ENCODE measurements at places on chromosomes 13 and 19.

DNA sequence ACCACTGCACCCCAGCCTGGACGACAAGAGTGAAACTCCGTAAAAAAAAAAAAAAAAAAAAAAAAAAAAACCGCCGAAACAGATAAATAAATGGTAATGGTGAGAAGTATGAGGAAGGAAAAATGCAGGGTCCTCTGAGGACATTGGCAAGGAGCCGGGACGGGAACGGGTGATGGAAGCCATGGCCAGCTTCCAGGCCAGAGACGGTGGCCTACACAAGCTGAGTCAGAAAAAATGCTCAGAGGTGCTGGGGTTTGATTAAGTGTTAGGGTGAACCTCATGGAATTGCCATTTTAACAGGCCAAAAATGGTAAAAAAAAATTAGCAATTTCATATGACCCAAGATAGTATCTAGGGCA, 866 bp upstream of the ZSWIM4 start:
- peak; percentile 80 for DNase-seq

DNA sequence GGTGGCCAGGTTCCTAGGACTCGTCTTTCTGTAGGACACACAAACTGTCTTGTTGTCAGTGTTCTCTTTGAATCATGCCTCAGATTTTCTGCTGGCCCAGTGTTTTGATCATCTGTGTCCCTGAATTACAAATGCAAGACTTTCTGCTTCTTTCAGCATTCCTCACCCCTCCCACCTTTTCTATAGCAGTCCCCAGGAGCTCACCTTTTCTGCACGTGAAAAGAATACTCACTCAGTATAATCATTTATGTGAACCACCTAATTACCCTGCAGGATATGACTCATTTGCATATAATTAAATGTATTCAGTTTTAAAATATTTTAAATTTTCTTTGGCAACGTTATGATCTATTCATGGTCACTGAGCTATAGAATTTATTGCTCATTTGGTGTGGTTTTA, 389.2 kb downstream of the ITGBL1 start:
- no peak for DNase-seq

- no peak for DNase-seq
Measured at GRCh38 chr13:36913463-36913862, 6.6 kb downstream of the SMAD9 start.

DNA sequence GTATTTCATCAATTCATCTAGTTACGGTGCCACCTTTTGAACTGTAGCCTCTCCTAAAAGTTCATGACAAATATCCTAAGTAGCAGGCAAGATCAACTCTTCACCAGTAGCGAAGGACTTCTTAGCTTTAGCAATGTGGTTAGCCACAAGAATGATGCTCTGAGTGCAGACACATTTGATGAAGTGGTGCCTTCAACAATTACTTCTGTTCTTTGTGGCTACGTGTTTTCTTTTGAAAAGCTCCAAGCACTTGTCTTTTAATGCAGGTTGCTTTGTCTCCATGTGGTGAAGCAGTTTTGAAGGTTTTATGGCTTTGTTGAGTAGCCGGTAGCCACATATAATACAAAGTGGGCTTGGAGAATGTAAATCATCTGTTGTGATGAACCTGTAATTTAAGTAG, 194.7 kb downstream of the B3GLCT start:
- DNase-seq = no peak

DNA sequence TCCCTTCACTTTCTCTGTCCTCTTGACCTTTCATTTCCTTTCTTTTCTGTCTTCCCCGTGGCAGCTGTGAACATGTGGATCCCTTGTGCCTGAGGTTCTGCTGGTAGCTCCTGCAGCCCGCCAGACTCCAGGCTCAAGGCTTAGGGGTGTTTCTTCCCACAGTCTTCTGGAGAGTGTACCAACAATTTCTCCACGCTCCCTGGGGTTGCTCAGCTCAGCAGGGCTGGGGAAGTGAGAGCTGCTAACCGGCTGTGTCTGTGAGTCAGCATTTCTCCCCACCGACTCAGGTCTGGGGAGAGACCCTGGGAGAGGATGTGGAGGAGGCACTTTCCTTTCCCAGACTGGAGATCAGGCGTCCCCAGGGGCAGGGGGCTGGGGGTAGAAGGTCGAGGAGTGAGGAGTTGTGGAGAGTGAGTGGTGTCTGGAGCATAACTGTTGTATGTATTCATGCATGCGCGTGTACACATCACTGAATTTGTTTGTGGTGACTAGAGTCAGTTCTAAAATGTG, 193.6 kb downstream of the KCNRG start:
- peak; percentile 82 for DNase-seq

DNA sequence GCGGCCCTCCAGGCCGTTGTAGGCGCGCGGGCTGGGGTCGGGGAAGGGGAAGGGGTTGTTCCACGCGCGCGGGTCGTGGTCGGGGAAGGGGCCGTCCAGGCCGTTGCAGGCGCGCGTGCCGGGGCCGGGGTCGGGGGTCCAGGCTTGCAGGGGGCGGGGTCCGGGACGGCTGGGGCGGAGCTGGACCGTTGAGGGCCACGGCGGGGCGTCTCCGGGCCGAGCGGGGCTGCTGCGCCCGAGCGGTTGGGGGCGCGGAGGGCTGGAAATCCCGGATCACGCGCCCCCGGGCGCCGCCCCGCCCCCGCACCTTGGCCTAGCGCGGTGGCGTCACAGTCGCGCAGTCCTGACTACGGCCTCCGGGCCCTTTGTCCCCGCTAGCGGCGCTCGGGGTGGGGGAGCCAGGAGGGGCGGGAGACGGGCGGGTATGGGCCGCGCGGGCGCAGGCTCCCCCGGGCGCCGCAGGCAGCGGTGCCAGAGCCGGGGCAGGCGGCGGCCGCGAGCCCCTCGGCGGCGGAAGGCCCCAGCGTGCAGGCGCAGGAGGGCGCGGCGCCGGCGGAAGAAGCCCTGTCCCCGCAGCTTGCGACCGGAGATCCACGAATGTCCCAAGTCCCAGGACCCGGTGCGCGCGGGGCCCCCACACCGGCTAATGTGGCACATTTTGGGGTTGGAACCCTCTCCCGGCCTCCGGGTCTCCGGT, 665 bp downstream of the GPX4 start:
- peak; percentile 83 for DNase-seq

DNA sequence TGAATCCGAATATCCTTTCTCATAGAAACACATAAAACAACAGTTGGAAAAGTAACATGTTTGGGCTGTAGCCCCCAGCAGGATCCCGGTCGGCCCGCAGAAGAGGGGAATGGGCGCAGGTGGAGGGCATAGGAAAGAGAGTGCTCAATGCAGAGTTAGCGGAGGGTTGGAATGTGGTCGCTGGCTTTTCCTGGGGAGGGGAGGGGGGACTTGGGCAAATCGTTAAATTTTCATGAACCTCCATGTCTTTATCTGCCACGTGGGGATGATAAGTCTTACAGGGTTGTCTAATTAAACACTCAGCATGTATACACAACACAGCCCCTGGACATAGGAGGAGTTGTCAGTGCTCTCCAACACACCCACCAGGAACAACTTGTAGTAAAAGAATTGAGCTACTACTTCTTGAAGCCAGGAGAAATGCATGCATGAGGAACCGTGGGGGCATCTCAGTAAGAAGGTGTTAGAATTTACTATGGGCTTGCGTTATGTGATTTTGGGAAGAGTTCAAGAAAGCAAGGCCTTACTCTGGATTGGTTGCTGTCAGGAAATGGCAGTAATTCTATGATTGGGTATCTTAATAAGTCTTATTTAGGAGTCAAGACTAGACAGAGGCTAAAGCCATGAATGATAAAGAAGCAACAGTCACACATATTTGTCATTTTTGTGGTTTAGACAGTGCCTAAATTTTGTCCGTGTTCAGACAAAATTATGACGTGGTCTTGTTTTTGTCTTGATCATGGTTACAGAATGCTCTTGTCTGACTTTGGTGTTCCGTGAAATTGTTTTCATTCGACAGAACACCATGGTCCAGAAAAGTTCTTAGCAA, 671 bp upstream of the SLC46A3 start:
- peak; percentile 79 for DNase-seq

DNA sequence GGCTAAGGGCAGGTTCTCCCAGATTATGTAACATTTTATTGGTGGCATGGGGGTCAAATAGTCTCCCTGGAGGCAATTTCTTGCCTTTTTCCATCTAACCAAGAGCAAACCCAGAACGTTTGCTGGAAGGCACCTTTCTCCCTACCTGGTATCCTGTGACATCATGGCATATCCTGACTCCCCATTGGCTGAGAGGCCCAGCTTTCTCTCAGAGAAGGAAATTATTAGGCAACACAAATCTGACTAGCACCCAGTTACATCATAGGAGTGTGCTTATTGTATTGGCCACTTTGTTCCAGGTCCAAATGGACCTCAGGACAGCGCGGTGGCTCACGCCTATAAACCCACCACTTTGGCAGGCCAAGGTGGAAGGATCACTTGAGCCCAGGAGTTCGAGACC, 13.0 kb downstream of the NTN5 start:
- DNase-seq = no peak

GRCh38 chr19:8395621-8396082, 5.5 kb downstream of the RAB11B start:
- DNase-seq = no peak

DNA sequence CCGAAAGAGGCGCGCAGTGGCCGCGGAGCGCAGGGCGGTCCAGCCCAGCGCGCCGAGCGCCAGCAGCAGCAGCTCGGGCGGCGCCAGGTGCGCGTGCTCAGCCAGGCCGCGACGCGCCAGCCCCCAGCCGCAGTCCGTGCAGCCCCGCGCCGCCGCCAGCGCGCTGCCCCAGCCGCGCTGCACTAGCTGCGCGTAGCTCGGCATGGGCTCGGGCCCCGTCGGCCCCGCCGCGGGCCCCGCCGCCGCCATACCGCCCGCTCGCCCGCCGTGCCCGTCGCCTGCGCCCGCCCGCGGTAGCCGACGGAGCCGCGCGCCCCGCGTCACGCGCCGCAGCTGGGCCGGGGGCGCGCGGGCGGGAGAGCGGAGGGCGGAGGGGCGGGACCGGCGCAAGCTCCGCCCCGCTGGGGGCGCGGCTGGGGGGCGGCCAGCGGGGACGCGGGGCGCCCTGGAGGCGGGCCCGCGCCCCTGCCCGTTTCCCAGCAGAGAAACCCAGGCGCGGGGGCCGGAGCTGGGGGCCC, at the start of gene CERS1:
CERS1 (minus strand) TSS at position 335 of the 518 bp plus-strand sequence; CDS start at position 249, 86 bp downstream.
- DNase-seq = peak; percentile 55

- DNase-seq = no peak
Measured at GRCh38 chr13:108629181-108629752, at the start of gene MYO16. TSS of gene MYO16 (plus strand) at chr13:108629611. CDS start at chr13:108629845, 234 bp downstream.

DNA sequence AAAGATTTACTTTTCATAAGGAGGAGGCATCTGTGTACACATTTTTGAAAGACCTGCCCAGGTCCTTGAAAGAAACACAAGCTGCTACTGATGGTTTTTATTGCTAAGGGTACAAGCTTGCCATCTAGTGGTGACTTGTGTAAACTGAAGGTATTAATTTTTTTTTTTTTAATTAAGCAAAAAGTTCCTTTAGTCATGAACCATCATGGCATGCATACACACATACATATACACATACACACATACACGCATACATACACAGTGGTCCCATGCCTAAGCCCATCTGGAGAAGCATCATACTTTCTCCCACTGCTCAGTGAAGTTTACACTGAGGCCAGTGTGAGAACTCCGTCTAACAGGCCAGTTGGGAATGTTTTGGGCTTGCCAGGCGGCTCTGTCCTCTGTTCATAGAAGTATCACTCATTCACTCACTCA, 312.5 kb downstream of the DCLK1 start:
- peak; percentile 57 for DNase-seq

DNA sequence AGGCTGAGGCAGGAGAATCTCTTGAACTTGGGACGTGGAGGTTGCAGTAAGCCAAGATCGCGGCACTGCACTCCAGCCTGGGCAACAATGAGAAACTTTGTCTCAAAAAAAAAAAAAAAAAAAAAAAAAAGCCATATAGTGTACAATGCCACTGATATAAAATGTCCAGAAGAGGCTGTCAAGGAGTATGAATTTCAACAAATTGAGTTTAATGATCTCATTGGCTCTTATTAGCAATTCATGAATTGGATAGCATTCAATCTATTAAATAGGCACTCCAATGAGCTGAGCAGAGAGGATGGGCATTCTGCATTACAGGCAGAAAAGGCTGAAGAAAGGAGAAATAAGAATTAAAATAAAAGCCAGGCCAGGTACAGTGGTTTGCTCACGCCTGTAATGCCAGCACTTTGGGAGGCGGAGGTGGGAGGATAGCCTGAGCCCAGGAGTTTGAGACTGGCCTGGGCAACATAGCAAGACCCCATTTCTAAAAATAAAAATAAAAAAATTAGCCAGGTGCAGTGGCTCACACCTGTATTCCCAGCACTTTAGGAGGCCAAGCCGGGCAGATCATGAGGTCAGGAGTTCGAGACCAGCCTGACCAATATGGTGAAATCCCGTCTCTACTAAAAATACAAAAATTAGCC, 757 bp upstream of the LMNB2 start:
- DNase-seq = no peak

- DNase-seq = no peak
Measured at GRCh38 chr13:23680845-23681669, 110.8 kb downstream of the TNFRSF19 start.

GRCh38 chr13:70580825-70581224, 472.6 kb upstream of the KLHL1 start:
- DNase-seq = no peak

GRCh38 chr13:27014406-27015359, 156.9 kb downstream of the USP12 start:
- DNase-seq = no peak

- no peak for DNase-seq
Measured at GRCh38 chr13:105638426-105638825, 897.0 kb downstream of the EFNB2 start.

GRCh38 chr19:46147166-46147740, 785 bp upstream of the IGFL2 start:
- no peak for DNase-seq

DNA sequence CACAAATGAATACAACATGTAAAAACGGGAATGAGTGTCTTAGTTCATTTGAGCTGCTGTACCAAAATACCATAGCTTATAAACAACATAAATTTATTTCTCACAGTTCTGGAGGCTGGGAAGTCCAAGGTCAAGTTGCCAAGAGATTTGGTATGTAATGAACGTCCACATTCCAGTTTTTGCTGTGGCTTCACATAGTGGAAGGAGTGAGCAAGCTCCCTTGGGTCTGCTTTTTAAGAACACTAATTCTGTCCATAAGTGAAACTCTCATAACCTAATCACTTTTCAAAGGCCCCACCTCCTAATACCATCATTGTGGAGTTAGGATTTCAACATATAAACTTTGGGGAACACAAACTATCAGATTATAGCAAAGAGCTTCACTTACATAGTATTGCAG, 1189.6 kb downstream of the PCDH9 start:
- DNase-seq = no peak

- no peak for DNase-seq
Measured at GRCh38 chr13:29483211-29483610, 112.3 kb downstream of the SLC7A1 start.

DNA sequence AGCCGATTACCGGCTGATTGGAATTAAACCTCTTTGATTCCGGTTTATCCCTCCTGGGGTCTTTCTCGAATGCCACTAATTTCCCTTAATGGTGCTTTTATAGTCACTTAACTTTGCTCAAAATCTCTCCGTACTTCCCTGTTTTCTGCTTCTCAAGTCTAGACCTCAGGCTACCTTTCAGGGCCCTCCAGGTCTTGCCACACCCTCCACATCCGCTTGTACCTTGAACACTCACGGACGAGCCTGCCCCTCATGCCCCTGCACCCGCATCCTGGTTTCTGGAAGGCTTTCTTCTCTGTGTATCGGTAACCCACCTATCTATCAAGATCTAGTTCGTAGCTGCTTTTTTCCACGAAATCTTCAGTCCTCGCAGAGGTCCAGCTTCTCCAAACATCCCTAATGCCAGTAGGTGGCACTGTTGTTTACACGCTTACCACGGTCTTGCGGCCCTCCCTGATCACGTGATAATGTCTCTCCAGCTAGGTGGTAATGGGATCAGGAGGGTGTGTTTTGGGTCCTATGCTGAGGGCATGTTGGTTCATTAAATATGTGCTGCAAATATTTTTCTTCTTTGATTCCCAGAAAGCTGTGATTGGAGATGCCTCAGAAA, 13.8 kb downstream of the ATP12A start:
- DNase-seq = no peak
